ENCODE measurements at places on chromosomes 1 and 21.

GRCh38 chr1:116769561-116769977 lies 15.3 kb downstream of the CD2 start:
- DNase-seq: peak; percentile 74

DNA sequence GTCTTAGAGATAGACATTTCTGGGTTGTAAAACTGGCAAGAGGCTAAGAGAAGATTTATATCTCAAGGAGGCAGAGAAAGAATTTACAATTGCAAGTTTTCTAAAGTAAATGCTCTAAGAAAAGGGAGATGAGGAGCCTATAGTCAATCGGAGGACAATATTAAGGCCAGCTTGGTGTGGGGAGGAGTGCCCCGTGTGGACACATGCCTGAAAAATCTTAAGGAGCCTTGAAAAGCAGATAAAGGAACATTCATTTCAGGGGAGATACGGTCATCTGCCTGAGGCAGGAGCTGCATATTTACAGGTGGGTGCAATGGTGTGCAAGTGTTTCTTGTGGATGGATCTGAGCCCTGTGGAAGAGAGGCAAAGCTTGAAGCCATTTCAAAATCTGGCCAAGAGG lies 25.6 kb downstream of the FCRL2 start:
- DNase-seq: no peak

GRCh38 chr1:203644661-203645510 lies 18.3 kb downstream of the ATP2B4 start:
- no peak for DNase-seq

DNA sequence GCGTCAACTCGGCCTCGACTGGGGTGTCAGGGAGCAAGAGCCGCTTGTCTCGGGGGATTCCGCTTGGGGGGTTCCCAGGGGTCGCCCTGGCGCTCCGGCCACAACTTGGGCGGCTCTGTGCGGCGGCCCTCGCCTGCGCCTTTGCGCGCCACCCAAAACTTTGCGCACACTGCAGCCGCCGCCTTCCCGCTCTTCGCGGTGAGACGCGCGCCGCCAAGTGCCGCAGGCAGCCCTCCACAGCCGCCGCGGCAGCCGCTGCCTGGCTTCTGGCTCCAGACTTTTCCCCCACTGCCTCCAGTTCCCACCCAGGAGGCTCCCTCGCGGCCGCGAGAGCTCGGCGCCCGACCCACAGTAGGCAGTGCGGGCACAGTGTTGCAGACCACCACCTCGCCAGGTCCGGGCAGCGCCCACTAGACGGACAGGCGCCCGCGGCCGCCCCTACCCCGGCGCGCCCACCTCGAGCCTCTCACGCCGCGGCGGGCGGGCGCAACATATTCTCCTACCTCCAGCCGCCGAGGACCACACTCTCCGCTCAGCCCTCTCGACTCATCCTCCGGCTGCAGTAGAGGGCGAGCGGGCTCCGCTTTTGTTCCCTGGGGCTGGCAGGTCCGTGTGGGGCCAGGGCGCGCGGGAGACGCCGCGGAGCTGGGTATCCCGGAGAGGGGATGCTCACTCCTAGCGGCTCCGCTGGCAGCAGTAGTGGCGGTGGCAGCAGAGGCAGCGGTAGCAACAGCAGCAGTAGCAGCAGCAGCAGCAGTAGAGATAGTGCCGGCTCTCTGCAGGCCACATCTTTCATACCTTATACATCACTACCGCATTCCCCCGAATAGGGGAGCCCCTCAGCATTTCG lies 296.6 kb downstream of the OMA1 start:
- no peak for DNase-seq

DNA sequence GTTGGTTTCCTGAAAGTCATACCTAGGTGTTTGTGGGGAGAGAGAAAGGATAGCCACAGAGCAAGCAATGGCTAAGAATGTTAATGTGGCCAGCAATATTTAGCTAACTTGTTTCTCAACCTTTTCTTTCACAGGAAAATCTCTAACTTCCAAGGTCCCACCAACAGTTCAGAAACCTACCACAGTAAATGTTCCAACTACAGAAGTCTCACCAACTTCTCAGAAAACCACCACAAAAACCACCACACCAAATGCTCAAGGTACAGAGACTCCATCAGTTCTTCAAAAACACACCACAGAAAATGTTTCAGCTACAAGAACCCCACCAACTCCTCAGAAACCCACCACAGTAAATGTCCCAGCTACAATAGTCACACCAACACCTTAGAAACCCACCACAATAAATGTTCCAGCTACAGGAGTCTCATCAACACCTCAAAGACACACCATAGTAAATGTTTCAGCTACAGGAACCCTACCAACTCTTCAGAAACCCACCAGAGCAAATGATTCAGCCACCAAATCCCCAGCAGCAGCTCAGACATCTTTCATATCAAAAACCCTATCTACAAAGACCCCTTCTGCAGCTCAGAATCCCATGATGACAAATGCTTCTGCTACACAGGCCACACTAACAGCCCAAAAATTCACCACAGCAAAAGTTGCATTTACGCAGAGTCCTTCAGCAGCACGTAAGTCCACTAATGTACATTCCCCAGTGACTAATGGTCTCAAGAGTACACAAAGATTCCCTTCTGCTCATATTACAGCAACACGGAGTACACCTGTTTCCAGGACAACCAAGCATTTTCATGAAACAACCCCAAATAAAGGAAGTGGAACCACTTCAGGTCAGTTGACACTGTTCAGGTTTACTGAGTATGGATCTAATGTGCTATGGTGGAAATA lies 15.3 kb downstream of the CD55 start:
- peak; percentile 56 for DNase-seq

DNA sequence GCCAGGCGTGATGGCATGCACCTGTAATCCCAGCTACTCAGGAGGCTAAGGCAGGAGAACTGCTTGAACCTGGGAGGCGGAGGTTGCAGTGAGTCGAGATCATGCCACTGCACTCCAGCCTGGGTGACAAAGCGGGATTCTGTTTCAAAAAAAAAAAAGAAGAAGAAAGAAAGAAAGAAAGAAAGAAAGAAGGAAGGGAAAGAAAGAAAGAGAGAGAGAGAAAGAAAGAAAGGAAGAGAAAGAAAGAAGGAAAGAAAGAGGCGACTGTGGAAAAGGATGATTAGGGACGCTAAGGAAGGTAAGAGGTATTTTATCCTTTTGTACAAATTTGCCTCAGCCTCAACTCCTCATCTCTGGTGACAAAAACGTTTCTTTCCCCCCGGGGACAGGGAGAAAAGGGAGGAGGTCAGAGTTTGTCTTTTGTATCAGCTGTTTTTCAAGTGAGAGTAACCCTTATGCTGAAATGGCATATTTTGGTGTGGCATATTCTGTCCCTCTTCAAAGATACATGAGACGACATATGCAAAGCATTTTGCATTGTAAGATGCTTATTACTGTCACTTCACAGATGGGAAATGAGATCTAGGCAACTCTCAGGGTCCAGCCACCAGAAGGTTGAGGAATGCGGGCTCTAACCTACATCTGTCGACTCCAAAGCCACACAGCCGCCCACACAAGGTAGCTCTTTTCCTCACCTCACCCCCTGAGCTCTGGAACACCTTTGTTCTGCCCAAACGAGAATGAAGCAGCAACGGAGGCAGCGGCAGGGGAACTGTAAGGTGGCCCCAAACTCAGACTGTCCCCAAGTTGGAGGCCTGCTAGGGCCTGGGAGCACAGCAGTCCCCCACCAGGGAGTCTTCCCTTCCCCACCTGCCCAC lies 38.0 kb downstream of the NUAK2 start:
- DNase-seq: no peak

DNA sequence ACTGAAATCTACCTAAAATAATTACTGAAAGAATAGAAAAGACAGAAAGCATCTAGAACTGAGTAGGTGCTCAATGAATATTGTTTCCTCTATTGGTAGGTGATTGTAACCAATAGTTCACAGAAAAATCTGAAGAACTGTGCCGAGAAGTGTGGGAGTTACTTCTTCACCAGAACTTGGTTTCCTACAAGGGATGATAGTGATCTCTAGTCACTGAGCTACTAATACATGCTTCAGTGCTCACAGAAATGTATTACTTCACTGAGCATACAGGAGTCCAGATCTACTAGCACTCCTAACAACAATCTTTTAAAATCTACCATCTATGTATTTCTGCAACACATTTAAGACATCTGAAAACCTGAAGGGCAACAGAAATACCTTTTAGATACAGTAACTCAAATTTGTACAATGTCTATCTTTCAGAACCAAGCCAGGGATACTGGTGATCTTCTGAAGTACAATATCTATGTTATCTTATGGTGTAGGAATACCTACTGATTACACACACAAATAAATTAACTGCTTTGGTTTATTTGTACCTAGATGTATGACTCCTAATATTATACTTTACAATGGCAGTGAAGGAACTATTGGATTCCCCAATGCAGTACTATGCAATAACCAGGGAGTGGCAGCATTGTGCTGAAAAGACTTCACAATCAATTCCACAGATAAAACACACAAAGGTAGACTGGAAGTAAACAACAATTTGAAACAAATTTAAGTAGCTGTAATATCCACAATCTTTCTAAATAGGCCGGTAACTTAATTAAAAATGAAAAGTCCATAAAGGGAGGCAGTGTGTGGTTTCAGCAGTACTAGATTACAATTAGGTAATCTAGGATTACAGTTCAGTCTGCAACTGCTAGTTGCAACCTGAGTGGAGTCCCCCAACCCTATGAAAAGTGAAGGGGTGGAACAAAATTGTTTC lies 243.0 kb downstream of the SLC45A1 start:
- DNase-seq: peak; percentile 19

DNA sequence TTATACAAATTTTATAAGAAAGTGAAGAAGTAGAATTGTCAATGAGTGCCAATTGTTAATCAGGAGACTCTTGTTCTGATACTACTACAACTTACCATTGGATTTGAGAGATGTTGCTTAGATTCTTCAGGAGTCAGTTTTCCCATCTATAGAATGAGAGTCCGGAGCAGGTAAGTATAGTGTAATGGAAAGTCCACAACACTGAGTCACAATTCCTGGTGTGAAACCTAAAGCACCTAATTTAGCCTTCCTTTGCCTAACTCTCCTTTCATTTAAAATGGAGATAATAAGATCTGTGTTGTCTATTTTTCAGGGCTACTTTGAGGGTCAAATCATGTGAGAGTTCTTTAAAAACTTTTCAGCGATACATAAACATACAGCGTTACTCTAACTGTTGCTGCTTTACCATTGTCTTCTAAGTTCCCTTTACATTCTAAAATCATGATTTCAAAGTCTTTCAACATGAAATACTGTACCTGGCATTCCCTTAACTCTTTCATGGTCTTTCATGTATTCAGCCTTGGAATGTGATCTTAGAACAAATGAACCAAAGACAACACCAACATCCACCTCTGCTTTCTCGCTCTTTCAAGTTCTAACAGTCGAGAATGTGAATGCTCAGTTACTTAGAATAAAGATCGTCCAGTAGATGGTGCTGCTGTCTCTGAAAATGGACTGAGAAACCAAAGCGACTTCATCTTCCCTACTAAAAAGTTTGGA lies 90.9 kb downstream of the SLC30A10 start:
- DNase-seq: no peak

- DNase-seq: no peak
Observed at GRCh38 chr1:153251988-153252387, 7.5 kb upstream of the LORICRIN start.

- no peak for DNase-seq
Observed at GRCh38 chr1:62198069-62198780, 3.6 kb downstream of the L1TD1 start.

Measured in CD4-positive, alpha-beta T cell treated with Interferon gamma for 1 hour (primary cell).